H1 (cell line): ENCODE measurements at places on chromosomes 2 and 18.

DNA sequence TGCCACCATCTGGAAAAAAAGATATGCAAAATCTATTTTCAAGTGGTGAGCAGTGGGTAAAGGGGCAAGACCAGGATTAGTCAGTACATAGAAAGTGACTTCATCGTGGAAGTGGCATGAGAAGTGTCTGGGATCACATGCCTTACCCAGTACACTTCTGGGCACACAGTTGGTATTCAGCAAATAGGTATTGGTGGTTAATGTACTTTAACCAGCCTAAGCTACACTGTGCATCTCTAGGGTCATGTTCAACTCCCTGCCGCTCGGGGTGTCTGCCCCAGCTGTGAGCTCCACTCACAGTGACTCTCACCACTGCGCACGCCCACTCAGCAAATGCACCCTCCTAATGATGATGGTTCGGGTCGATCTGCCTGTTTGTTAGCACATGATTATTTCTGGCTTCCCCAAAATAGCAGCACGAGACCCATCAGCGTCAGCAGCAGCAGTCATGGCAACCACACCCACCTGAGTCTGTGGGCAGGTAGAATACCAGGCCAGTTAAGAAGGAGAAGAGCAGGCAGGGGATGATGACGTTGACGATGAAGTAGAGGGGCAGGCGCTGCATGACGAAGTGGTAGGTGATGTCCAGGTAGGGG, 11.1 kb downstream of the CHRNA1 start:
- DNase-seq, result no peak

DNA sequence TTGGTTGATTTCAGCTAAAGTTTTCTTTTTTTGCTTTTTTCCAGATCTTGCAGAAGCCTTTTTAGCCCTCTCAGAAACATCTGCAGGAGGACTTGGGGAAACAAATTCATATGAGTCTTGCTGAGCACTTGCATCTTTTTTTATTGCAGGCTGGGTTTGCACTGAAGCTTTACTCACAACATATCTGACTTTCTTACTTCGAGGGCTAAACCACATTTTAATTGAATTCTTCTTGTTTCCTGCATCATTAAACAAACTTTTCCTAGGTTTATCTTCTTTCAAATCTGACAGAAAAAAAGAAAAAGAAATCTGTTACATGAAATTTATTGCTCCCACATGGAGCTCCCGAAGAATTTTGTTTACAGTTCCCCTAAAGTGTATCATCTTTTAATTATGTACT, 28.3 kb downstream of the BARD1 start:
- DNase-seq, result no peak

- DNase-seq, result no peak
These were observed 642.9 kb downstream of the ZEB2 start for GRCh38 chr2:143877056-143877455.

DNA sequence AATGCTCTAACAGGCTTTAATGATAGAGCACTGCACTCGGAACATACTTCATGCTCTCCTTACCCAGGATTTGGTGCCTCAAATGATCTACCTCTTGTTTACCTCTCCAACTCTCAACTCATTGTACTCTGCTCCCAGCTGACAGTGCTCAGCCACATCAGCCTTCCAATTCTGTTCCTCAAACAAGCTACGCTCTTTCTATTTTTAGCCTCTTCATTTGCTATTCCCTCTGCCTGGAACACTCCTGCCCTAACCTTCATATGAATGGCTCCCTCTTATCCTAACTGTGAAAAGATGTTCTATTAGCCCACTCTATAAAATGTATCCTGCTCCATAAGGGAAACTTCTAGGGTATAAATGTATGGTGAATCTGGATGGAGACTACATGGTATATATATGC, 42.5 kb downstream of the PIGN start:
- DNase-seq, result no peak

DNA sequence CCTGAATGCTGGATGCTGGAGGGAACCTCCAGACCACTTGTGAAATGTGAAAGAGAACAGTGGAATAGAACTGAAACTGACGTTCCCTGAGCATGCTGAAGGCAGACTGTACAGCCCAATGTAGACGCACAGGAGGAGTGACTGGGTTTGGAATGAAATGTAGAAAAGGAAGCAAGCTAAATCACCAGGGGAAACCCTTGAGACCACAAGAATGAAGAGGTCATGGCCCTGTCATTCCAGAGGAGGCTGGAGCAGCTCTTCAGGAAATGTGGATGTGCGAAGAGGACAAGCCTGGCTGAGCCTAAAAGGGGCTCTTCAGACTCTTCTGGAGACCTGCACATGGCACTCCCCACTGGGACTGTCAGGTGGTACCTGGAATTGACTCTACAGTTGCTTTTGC, 118.5 kb upstream of the ALPP start:
- no peak for DNase-seq
